ENCODE measurements at places on chromosomes 7 and 10. TPM values are rescaled to one million over a fixed set of nuclear protein-coding genes. Genes with fewer than 3 reads are reported as not detected.

DNA sequence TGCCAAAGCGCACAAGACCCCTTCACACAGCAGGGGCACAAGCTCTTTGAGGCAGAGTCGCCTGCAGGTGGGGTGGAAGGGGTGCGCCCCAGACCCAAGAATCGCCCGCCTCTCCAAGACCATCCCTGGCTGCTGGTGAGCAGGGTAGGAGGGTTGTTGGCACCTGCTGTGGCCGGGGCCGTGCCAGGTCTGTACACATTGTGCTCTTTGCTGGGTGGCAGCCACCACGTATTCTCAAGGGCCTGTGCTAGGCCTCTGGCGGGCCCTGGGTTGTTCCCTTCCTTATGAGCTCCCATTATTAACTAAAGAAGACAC lies 84.4 kb downstream of the LHPP start:
- no peak for DNase-seq

DNA sequence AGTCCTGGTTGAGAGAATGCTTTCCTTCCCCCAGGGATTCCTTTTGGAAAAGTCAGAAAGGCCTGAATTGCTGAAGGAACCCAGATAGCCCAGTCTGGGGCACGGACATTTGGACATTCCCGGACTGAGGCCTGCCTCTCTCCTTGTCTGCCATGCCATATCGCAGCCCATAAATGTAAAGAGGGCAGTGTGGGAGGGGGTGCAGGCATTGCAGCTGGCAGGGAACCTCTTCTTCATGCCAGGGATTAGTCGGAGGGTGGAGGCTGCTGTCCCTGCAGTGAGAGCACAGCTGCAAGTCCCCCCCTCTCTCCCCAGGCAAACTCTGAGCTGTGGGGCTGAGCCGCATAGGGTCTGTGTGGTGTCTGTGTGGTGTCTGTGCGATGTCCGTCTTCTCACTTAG lies 486.0 kb upstream of the MKI67 start:
- DNase-seq = no peak

- no peak for DNase-seq
Measured at GRCh38 chr10:25815999-25816768, 117.8 kb upstream of the MYO3A start.

GRCh38 chr7:105805447-105806019 lies 70.9 kb downstream of the ATXN7L1 start:
- no peak for DNase-seq

GRCh38 chr7:116557066-116557585 lies 32.3 kb downstream of the CAV1 start:
- DNase-seq = no peak

- DNase-seq = no peak
Measured at GRCh38 chr7:68425377-68425776, 1172.9 kb upstream of the AUTS2 start.

GRCh38 chr10:101894266-101894665 lies 50.7 kb upstream of the KCNIP2 start:
- DNase-seq = no peak

DNA sequence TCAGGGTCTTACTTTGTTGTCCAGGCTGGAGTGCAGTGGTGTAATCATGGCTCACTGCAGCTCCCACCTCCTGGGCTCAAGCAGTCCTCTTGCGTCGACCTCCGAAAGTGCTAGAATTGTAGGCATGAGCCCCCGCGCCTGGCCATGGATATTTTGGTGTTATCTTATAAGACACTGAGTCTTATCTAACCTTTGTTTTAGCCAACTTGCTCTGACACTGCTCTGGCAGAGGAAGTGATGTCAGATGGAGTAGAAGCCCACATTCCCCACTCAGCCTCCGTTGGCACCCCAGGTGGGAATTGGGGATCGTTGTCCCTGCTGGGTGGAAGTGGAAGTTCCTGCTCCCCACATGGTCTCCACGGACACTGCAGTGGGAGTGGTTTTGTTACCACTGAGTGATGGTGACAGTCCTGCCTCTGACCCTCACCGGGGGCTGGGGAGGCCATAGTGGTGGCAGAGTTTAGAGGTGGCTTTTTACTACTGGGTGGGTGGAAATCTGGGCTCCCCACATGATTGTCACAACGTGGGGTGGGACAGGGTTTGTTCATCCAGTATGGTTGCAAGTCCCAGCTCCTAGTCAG lies 98.9 kb downstream of the ANKRD61 start:
- DNase-seq = no peak

DNA sequence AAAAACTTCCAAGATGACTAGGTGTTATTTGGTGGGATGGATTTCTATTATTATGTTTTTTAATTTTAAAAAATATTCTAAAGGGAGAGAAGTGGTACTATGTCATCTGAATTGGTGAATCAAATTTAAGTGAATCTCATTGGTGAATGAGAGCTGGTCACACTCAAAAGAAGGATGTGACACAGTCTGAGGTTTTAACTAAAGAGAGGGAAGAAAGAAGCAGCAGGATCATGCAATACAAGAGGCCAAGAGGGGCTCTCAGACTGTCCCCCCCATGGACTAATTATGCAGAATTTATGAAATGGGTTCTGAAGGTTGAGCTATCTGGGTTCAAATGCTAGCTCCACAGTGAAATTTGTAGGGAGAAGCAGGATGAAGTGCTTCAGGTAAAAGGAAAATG lies 16.2 kb downstream of the MACC1 start:
- DNase-seq = no peak

DNA sequence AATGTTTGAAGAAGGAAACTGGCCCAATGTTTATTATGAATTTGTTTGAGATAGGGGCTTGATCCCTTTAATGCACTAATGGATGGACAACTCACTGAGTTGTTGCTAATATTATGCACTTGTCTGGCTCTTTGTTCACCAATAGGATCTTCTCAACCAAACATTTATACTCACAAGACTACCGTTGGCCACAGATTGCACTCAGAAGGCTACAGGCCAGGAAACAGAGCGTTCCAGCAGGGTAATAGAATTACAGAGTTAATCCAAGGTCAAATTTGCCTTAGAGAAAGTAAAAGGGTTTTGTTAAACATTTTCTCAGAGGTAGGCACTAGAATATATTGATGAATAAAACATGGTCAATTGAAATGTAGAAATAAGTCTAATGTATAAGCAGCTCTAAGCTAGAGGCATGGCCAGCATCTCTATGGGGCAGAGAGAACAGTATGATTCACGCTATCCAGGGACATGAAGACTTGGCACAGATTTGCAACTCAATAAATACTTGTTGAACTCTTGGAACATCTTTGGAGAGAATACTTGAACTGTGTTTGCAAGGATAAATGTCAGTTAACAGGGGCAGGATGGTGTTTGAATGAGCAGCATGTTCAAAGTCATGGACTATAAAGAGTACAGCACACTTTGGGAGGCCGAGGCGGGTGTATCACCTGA lies 606.9 kb downstream of the SORCS3 start:
- no peak for DNase-seq

Gene ATXN7L1
- total RNA-seq = 7.7 TPM

Gene TUBAL3
- total RNA-seq = 0.07 TPM

Gene GPC2
- total RNA-seq = 0.64 TPM

Gene TMEM225B
- total RNA-seq = 0.60 TPM

Gene SUMF2
- total RNA-seq = 22.4 TPM

Data from HepG2 (cell line).